ENCODE measurements at places on chromosomes 16 and 17. TPM values are rescaled to one million over a fixed set of nuclear protein-coding genes. Genes with fewer than 3 reads are reported as not detected.

GRCh38 chr17:26782153-26782552 is 511.8 kb upstream of the WSB1 start:
- no peak for ATAC-seq

Gene CUEDC1
- 14.9 TPM for total RNA-seq

DNA sequence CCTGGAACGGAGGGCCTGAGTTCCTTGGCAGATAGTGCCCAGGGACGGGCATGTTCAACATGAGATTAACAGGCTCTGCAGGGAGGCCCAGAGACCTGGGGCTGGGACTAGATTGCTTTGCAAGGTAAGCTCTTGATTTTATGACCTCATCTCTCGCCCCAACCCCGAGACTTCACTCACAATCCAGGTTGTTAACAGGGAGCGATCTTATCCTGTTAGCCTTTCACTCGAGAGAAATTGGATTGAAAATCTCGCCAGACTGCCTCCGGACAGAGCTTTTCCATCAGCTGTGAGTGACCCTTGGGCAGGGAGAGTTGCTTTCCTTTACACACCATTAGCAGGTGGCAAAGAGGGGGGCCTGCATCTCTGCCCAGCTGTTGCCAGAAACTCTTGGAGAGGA is 521.7 kb upstream of the EEF2KMT start:
- ATAC-seq: no peak

GRCh38 chr16:87678618-87679017 is 76.3 kb downstream of the JPH3 start:
- no peak for ATAC-seq

- peak; percentile 100 for ATAC-seq
Observed at GRCh38 chr16:66660422-66661209, 35.9 kb downstream of the CMTM4 start.

- ATAC-seq: no peak
Observed at GRCh38 chr17:71117466-71117865, 948.1 kb downstream of the KCNJ2 start.
